Stimulated activated CD4-positive, alpha-beta T cell treated with anti-CD3 and anti-CD28 coated beads, Interleukin-2, amount 100 ng/mL, for 4 hours (primary cell): ENCODE measurements at places on chromosomes 7 and 10.

GRCh38 chr7:100555701-100556100 lies 16.7 kb downstream of the AGFG2 start:
- no peak for DNase-seq

DNA sequence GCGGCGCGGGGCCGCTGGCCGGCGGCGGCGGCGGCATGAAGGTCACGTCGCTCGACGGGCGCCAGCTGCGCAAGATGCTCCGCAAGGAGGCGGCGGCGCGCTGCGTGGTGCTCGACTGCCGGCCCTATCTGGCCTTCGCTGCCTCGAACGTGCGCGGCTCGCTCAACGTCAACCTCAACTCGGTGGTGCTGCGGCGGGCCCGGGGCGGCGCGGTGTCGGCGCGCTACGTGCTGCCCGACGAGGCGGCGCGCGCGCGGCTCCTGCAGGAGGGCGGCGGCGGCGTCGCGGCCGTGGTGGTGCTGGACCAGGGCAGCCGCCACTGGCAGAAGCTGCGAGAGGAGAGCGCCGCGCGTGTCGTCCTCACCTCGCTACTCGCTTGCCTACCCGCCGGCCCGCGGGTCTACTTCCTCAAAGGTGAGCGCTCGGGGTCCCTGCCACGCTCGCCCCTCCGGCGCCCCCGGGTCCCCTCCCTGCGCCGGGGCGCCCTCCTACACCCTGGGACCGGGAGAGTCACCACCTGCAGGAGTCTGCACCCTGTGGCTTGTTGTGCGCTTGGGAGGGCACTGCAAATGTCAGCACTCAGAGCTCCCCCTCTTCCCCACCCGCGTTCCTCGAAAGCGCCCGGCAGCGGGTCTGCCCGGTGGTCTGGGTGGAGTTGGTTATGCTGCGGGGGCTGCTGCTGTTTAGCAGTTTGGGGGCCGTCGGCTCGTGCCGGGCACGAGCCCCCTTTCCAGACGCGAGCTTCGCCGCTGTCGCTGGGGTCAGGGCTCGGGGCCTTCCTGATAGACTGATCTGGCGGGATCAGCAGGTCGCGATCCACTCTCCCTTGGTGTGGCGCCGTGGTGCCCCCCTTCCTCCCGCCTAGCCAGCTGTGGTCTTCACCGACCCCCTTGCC lies 627 bp downstream of the DUSP5 start:
- peak; percentile 45 for DNase-seq

- peak; percentile 52 for DNase-seq
Observed at GRCh38 chr7:98202367-98203195, 8.7 kb upstream of the BHLHA15 start.

DNA sequence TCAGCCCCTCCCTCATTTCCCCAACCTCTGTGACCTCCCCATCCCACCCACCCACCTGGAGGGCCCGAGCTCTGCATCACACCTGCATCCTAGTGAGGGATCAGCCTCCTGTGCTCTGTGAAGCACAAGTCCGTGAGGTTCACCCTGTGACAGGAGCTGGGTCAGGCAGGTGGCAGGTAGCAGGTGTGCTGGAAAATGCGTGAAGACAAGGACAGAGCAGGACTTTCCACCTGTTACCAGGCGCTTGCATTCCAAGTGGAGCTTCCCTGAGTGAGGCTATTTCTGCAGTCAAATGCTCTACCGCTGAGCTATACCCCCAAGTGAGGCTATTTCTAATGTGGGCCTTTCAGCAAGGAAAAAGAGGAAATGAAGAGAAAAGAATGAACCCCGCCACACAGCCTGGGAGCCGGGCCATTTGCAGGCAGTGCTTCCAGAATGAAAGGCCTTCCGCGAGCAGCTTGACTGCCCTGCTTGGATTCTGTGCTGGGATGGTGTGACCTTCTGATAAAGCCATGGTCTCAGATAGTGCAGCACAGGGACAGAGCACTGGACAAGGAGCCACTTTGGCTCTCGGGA lies 13.3 kb upstream of the CPXM2 start:
- no peak for DNase-seq

- DNase-seq: no peak
Observed at GRCh38 chr7:101234636-101235035, 3.0 kb downstream of the CLDN15 start.

GRCh38 chr7:94578614-94579013 lies 69.0 kb downstream of the CASD1 start:
- no peak for DNase-seq

- DNase-seq: no peak
Observed at GRCh38 chr7:41416208-41416595, 286.7 kb downstream of the INHBA start.

- no peak for DNase-seq
Observed at GRCh38 chr7:156954941-156955340, 5.4 kb downstream of the NOM1 start.

DNA sequence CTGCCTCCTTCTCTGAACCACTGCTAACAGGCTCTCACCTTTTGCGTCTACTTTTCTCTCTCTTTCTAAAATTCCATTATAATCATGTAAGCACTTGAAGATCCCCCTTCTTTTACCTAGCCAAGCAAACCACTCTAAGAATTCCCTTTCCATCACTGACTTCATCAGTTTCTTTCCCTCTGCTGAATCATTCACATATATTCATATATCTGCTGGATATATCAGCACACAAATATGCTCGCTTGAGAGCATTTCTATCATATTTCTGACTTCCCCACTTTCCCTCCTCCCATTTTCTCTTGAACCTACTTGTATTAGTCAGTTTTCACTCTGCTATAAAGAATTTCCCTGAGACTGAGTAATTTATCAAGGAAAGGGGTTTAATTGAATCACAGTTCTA lies 84.2 kb upstream of the LRRN3 start:
- no peak for DNase-seq
